ENCODE measurements at places on chromosomes 16 and 17. TPM values are rescaled to one million over a fixed set of nuclear protein-coding genes. Genes with fewer than 3 reads are reported as not detected.

The KCNJ12 gene
- not detected for total RNA-seq

The ALOX15B gene
- total RNA-seq, result not detected

The MYO15A gene
- total RNA-seq, result 1.2 TPM

The RPA1 gene
- total RNA-seq, result 38.7 TPM

The SEPTIN12 gene
- total RNA-seq, result not detected

The C16orf92 gene
- total RNA-seq, result not detected

Measured in CD4-positive, alpha-beta T cell (primary cell).